ENCODE measurements at places on chromosomes 1 and 21.

GRCh38 chr21:18760247-18760646 is 356.7 kb upstream of the TMPRSS15 start:
- DNase-seq = no peak

DNA sequence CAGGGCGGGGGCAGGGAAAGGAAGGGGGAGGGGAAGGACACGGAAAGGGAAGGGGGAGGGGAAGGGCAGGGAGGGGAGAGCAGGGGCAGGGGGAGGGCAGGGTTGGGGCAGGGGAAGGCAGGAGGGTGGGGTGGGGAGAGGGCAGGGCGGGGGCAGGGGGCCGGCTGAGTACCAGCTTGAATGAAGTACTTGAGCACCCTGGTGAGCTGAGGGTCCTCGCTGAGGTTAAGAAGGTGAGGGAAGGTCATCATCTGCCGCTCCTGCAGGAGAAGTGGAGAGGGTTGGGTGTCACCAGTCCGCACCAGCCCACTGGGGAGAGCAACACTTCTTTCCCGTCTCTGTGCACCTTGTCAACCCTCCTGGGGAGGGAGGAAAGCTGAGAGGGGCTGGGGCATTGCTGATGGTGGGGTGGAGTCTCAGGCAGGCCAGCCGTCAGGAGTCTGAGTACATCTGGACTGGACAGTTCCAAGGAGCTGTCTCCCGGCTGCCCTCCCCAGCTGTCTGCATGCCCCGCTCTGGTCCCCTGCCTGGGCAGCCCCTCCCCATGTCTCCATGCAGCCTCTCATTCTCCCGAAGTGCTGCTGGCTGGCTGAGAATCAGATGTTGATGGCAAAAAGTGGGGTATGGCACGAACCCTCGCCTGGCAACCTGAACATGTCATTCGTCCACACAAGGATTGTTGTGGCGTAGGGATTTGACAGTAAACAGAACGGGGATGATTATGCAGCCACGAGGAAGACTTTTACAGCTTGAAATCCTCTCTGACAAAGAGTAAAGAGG is 70.0 kb downstream of the SCCPDH start:
- DNase-seq = no peak

DNA sequence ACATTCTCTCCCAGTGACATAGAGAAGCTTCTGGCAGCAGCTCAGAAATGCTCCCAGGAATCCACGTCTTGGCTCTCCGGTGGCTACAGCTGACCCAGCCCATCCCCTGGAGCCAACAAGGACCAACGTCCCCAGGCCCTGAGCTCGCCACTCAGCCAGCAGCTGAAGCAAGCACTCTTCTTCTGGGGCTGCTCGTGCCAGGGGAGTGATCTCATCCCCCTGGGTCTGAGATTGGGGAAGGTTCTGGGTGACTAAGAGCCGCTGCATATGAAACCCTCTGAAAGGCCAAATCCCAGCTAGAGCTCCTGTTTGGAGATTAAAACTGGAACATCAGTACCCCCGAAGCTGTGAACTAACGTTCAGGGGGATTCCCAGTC is 487.9 kb downstream of the NPHP4 start:
- DNase-seq = no peak

DNA sequence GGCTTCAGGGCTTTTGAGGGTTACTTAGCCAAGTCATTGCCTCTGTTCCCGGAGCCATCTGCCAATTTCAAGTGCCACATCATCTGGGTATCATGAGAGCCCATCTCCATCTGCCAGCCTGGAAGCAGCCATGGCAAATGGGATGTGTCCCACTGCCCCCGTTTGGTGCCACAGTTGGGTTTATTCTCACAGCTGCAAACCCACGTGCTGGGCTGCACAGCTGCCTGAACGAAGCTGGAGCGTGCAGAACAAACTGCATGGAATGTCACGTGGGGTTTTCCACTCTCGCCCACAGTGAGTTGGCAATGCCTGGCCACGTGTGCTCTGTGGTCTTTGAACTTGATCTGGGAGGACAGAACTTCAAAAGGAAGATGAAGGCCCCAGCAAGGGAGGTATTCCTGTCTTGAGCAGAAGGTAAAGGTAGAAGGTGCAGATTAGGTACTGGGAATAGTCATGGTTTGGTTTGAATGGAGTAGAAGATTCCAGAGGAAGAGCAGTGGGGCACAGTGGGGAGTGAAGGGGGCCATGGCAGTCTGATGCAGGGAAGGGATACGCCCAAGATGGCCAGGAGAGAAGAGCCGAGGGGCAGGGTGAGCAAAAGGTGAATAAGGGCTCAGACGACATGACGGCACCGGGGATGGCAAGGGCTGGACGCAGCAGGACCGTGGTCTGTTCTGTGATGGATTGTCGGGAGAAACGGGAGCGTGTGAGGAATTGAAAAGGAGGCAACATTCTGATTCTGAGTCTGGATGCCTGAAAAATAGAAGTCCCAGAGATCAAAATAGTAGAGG is 222.0 kb downstream of the KAZN start:
- no peak for DNase-seq

DNA sequence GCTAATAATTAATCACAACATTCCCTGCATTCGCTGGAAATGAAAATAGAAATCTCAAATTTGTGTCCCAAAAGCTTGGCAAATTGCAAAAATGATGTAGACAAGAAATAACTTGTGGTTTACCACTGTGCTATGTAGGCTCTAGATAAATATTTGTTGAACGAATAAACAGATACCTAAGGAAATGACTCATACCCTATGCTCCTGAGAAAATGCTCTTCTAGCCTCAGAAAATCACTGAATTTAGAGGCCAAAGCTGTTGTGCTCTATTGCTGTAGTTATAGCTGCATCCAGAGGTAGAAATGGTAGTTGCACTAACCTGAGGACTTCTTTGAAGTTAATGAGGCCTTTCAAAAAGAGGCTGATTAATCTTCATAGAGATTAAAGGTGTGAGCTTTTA is 142.0 kb upstream of the ZNHIT6 start:
- no peak for DNase-seq

DNA sequence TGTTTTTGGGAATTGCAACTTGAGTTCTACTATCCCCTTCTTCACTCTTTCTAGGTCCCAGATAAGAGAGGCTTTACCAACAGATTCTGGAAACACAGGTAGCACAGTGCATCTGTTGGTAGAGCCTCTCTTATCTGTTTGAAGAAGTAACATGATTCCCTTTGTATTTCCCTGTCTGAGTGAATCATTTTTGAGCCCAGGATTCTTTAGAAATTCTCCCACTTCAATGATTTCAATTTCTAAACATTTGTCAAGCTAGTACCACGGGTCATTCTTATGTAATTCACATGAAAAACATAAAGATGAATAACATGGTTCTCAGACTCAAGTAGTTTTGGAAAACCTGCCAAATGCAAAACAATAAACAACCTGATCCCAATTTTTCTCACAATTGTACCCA is 72.0 kb upstream of the DUSP10 start:
- no peak for DNase-seq

DNA sequence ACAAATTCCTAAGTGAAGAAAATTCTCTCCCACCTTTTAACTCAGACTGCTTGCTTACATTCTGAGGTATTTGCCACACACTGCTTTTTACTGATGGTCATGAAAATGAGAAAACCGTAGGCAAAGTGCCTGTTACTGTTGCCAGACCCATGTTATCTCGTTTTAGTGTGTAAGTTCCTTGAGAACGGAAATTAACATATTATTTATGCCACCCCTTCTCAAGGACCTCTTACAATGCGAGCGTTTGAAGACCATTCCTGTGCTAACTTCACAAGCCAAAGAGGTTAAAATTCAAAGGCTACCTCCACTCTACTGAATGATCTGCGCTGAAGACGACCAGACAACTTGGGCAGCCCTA is 509 bp downstream of the NVL start:
- no peak for DNase-seq

Data from stimulated activated CD4-positive, alpha-beta T cell treated with anti-CD3 and anti-CD28 coated beads, Interleukin-1b, Interleukin-23, amount 100 ng/mL, for 48 hours (primary cell).